ENCODE measurements at places on chromosomes 16 and 17.
A peak's percentile ranks its signal among the peaks of the same experiment; 100 is the strongest.

DNA sequence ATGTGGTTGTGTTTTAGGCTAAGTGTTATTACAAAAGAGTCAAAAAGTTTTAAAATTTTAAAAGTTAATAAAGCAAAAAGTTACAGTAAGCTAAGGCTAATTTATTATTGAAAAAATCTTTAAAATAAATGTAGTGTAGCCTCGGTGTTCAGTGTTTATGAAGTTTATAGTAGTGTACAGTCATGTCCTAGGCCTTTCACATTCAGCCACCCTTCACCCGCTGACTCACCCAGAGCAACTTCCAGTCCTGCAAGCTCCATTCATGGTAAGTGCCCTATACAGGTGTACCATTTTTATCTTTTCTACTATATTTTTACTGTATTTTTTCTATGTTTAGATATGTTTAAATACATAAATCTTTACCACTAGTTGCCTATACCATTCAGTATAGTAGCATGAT lies 98.5 kb upstream of the RPRML start:
- no peak for DNase-seq

DNA sequence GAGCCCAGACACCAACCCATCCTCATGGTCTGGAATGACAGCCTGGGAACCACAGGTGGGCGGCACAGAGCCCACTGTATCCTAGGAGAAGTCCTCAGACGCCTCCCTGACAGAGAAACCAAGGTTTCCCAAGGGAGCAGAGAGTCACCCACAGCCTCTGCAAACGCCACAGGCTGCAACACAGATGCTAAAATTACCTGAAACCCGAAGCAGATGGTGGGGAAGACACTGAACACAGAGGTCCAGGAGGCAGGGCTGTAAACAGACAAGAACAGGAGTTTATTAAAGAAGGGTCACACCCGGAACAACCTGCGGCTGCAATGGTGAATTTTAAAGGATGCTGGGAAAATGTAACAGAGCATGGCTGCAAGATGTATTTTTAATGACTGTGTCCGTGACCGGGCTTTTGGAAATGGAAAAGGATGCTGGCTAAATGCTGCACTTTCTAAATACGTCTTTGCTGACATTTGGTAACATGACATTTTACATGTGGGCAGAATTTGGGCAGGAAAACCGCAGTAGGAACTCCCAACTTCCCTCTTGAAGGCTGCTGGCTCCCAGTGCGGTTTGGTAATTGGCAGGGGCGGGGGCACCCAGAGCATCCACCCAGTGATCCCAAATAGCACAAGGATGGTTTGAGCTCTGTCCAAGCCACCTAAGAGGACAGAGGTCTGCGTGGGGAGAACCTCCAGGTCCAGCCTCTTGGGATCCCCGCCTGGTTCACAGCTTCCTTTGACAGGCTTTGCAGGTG lies 13.1 kb downstream of the SLC38A8 start:
- no peak for DNase-seq

DNA sequence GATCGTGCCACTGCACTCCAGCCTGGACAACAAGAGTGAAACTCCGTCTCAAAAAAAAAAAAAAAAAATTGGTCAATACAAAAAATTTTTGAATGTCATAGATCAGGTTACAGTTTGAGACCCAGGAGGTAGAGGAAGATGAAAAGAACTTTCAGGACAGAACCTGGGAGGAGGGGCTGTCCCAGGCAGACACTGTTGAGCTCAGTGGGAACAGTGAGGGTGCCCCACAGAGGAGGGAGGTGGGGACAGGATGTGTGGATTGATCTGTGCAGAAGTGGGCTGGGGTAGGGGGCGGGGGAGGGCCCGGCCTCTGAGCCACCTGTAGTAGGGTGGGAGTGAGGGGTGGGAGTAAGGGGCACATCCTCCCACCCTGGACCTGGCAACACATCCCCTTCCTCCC lies 58.3 kb downstream of the PRMT7 start:
- no peak for DNase-seq

DNA sequence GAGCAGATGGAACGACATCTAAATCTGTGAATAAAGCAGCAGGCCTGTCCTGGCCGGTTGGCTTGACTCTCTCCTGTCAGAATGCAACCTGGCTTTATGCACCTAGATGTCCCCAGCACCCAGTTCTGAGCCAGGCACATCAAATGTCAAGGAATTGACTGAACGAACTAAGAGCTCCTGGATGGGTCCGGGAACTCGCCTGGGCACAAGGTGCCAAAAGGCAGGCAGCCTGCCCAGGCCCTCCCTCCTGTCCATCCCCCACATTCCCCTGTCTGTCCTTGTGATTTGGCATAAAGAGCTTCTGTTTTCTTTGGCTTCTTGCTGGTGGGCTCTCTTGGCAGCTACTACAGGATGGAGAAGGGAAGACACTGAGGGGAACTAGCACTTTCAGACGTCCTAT lies 4.1 kb upstream of the RSAD1 start:
- no peak for DNase-seq

DNA sequence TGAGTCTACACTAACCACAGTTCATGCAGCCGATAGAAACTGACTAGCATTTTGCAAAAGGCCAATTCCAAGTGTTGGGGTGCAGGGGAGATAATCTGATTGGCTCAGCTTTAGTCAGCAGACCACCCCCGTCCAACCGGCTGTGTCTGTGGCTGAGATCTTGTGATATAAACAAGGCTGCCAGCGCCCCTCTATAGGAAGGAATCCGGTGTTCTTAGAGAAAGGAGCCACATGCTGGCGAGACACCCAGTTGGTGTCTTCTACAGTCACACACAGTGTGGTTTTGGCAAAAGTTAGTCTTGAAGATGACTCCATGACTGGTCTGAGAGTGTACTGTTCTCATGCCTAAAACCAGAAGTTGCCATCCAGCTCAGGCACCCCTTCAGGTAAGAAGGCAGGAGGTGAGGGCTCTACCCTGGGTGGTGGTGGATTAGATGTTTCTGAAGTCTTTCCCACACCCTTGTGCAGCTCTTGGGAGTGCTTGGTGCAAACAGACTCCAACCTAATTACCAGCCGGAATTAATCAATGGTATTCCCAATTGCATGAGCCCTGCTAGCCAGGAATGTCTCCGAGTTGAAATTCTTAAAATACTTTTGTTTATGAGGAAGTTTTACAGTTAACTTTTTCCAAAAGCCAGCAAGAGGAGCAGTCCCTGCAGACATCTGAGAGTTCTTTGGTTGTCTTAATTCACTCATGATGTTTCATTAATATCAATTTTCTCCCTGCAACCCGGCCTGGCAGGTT lies 172.3 kb upstream of the IRX6 start:
- peak; percentile 59 for DNase-seq

GRCh38 chr17:50689251-50689650 lies 18.5 kb downstream of the ANKRD40 start:
- peak; percentile 61 for DNase-seq

- peak; percentile 72 for DNase-seq
Observed at GRCh38 chr17:55717898-55718735, 4.5 kb downstream of the TMEM100 start.

GRCh38 chr17:4364622-4365041 lies 1.8 kb downstream of the UBE2G1 start:
- no peak for DNase-seq

DNA sequence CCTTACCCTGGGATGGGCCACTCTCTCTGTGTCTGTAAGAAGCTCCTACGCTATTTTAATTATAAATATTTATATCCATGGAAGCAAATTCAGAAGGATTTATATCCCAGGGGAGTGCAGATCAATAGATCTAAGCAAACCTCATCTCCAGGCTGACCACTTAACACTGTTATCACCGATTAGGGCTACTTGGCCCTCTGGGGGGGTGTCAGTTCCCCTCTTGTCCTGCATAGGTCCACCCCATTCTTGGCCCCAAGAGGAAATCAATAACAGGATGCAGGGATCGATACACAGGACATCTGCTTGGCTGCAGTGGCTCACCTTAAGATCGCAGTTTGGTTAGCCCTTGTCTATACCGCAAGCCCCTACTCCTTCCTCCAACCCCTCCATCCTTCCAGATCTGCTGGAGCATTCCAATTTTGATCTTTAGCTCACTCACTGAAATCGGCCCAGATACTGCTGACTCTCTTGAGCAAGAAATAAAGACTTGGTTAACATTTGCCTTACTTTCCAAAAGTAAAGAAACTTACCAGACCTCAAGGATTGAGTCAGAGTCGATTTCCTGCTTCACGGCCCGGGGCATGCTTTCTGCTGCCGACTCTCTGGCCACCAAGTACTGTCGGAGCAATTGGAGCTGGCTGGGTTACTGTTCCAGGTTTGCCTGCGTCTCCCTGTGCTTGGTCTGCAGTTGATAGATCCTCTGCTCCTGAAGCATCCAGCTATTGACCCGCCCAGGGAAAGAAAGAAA lies 112.3 kb upstream of the PMFBP1 start:
- DNase-seq, result no peak

DNA sequence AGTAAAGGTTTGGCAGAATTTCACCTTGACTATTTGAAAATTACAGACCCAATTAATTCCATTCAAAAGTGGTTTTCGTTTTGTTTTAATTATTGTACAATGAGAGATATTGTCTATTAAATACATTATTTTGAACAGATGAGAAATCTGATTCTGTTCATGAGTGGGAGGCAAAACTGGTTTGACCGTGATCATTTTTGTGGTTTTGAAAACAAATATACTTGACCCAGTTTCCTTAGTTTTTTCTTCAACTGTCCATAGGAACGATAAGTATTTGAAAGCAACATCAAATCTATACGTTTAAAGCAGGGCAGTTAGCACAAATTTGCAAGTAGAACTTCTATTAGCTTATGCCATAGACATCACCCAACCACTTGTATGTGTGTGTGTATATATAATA lies 72.6 kb downstream of the CDK12 start:
- no peak for DNase-seq

GRCh38 chr16:17354141-17354601 lies 116.6 kb downstream of the XYLT1 start:
- no peak for DNase-seq

DNA sequence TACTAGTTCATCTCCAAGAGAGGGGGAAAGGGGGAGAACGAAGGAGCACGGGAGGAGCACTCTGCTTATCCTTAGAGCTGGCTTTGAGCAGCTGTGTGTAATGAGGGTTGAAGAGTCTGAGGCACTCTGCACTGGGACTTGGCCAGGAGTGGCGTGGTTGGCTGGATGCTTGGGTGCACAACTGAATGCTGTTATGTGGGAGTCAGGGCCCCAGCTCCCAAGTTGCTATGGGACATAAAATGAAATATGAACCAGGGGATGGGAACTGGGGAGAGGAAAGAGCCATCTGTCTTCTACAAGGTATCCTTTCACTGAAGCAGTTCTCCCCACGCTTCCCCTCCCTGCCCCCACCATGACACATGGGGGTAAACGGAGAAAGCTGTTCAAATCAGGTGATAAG lies 105.9 kb upstream of the ANKFN1 start:
- DNase-seq, result no peak

- DNase-seq, result peak; percentile 4
Observed at GRCh38 chr17:1082579-1082978, 85.7 kb downstream of the TIMM22 start.

GRCh38 chr16:51031598-51031997 lies 119.5 kb downstream of the SALL1 start:
- no peak for DNase-seq

GRCh38 chr16:58847902-58848661 lies 114.0 kb upstream of the GOT2 start:
- peak; percentile 32 for DNase-seq

GRCh38 chr17:10063730-10064241 lies 134.6 kb downstream of the GAS7 start:
- peak; percentile 60 for DNase-seq

- no peak for DNase-seq
Observed at GRCh38 chr16:12901204-12901596, 198 bp upstream of the SHISA9 start.

DNA sequence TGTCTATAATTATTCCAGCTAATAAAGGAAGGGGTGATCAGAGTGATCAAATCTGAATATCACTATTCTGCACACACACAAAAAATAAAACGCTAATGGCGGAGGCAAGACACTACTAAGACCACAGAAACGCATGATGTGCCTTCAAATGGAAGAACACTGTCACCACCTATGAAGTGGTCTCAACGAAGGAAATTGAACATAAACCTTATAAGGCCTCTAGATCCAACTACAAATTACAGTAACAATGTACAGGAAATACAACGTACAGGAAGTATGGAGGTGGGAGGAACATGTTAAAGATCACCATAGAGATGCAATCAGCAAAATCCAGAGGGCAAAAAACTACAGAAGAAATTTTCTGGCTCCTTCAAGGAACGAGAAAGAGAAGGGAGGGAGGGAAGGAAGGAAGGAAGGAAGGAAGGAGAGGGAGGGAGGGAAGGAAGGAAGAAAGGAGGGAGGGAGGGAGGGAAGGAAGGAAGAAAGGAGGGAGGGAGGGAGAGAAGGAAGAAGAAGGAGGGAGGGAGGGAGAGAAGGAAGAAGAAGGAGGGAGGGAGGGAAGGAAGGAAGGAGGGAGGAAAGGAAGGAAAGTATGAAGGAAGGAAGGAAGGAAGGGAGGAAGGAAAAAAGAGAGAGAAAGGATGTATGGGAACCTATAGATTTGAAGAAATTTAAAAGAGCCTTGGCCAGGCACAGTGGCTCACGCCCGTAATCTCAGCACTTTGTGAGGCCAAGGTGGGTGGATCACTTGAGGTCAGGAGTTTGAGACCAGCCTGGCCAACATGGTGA lies 3.1 kb upstream of the SGCA start:
- DNase-seq, result no peak

DNA sequence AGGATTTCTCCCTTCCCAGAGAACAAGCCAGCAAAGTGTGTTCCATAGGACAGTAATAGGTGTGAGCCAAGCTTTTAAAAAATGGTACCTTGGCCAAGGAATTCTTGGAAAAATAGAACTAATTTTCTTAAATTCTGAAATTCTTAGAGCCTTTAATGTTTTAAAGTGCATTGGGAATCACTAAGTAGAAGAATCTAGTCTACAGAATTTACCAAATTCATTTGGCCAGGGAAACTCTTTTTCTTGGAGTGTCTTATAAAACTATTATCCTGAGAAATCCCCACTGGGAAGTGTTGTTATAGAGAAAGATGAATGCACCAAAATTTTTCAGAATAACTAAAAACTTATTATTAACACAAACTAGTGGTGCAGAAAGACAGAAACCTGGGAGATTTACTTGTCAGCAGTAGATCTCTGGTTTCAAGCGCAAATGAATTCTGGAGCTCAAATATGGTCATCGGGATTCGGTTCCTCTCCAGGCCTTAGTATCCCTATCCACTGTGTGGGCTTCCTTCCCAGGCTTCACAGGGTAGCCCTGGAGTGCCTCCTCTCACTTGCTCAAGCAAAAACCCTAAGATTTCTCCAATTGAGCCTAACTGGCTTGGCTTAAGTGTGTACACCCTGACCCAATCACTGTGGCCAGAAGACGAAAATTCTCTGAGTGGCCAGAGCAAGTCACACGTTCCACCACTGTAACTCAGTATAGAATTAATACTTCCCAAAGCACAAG lies 217.8 kb downstream of the CHD9NB start:
- no peak for DNase-seq

All from AG10803 (cell line).